ENCODE measurements at places on chromosomes 12 and 14.

DNA sequence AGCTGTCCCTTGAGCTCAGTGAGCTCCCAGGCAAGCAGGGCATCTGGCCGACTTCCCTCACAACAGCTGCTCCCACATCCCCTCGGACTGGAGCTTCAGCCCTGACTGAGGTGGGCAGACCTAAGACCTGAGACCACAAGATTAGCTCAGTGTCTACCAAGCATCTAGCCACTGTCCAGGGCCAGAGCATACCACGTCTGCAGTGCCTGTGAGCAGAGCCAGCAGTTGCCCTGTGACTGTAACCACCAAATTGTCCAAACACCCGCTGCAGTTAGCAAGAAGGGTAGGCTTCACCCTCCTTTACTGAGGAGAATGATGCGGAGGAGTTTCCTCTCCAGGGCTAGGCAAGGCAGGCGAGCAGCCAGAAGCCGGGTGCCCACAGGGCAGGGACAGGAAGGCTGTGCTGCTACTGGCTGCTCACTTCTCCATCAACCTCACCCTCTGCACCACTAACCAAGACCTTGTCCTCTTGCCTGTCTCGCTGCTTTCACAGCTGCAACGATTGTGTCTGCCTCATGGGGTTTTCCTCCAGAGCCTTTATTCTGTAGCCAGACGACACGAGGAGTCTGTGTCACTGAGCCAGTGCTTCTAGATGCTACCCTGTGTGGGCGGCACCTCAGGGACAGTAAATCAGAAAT, 53.9 kb downstream of the ANAPC7 start:
- DNase-seq = no peak

GRCh38 chr12:70002097-70002911, 177.3 kb downstream of the MYRFL start:
- peak; percentile 92 for DNase-seq

DNA sequence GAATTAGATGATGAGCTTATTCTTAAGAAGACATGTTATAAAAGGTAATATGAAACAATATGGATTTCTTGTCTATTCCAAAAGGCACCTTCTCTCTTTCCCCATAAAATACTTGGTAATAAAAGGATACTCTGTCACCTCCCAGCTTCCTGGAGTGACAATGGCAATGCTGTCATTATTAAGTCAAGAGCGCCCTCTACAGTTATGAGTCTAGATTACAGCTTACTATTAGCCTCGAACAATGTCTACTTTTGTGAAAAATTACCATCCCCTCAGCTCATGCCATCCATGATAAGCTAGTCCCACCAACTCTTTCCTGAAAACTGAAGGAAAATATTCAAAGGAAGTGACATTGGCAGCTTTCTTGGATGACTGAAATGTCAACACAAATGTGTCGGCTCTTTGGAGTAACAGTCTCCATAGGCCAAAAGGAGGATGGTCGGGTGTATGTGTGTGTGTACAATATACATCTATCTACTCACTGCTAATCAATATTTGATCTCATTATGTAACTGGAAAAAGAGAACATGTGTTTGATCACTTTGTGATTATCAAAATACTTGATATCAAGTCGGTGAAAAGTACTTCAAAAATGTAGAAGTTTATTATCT, 48.7 kb upstream of the CDKN3 start:
- DNase-seq = no peak

DNA sequence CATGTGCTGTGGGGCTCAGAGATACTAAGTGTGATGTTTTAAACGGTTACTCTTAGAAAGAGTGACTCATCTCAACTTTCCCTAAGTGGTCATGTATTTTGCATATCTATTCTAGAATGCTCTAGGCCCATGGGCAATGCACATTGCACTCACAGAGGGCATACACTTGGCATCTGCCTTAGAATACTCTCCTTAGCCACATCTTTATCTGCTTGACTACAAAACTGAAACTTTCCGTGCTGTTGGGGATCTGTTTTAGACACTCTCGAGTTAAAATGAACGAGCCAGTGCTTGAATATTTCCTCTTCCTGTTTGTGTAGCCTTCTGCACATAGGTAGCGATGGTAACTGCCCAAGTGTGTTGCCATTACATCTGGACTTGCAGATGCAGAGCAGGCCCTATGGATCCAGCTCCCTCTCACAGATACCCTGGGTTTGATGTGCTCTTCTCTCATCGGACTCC, 180.5 kb downstream of the CAND1 start:
- no peak for DNase-seq

GRCh38 chr14:40340708-40341107, 908.5 kb upstream of the FBXO33 start:
- no peak for DNase-seq

GRCh38 chr12:81125691-81126090, 47.8 kb downstream of the ACSS3 start:
- DNase-seq = no peak

DNA sequence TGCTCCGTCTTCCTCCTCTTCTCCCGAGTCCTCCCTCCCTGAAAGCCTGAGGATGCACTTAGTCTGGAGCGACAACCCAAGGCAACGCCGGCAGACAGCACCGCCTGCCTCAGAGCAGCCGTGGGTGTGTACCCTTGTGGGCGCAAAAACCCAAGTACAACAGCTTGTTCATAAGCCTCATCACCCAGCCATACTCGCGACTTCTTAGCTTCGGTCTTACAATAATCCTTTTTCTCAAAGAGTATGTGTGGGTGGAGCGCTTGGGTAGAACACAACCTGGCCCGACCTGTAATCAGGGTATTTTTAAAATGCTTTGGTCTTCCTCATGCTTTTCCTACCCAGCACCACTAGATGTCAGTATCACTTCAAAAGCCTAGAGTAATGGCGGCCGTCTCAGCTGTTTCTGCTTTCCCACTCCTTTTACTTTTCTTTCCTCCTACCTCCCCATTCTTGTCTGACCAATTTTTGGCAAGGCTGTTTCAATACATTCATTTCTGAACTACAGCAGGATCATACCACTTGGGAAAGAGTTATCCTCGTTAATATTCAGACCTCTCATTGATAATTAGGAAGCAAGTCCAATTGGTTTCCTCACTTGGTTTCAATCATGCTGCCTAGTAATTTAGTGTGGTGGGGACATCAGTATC, 198.9 kb downstream of the EPS8 start:
- peak; percentile 80 for DNase-seq

GRCh38 chr14:68327231-68327630, 465.6 kb downstream of the ZFP36L1 start:
- no peak for DNase-seq

DNA sequence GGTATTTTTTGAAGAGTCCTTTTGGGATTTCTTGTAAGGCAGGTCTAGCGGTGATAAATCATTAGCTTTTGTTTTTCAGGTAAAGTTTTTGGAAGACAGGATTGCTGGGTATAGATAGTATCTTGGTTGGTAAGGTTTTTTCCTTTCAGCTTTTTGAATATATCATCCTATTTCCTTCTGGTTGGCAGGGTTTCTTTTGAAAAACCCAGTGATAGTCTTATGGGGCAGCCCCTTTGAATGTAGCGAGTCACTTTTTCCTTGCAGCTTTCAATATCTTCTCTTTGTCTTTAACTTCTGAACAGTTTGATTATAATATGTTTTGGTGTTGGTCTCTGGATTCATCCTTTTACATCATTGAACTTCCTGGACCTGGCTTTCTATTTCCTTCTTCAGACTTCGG, 20.2 kb downstream of the TMX1 start:
- DNase-seq = no peak

DNA sequence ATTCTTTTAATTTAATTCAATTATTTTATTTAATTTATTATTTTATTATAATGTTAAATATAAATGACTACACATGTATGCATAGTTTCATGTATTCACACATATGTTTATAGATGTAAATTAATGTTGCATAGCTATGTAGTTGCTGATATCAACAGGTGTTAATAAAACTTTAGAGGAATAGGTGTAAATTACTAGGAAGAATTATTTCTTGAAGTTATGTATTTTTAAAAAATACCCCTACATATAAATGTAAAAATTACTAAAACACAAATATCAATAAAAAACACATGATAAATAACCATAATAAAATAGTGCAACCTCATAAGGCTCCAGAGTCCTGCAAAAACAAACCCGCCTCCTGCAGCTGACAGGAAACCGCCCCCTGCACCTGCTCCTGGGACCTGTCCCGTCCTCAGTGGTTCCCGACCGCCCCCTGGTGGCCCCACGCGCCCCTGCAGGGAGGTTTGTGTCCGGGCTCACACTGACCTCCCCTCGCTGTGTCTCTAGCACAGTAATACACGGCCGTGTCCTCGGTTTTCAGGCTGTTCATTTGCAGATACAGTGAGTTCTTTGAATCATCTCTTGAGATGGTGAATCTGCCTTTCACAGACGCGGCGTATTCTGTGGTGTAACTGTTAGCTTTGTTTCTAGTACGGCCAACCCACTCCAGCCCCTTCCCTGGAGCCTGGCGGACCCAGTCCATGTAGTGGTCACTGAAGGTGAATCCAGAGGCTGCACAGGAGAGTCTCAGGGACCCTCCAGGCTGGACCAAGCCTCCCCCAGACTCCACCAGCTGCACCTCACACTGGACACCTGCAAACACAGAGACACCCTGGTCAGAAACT, 1264.0 kb downstream of the TMEM121 start:
- DNase-seq = no peak

DNA sequence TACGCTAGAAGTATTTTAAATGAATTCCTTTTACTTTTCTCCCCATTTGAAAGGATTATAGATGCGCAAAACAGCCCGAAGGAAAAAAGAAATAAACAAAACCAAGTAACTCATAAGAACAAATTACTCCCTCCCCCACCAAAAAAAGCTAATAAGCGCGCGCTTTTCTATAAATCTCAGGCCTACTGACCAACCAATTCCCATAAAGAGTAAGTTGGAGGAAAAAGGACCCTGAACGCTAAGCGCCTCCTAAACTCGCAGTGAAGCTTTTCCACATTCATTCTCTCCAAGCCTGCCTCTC, 588 bp downstream of the MBIP start:
- no peak for DNase-seq

DNA sequence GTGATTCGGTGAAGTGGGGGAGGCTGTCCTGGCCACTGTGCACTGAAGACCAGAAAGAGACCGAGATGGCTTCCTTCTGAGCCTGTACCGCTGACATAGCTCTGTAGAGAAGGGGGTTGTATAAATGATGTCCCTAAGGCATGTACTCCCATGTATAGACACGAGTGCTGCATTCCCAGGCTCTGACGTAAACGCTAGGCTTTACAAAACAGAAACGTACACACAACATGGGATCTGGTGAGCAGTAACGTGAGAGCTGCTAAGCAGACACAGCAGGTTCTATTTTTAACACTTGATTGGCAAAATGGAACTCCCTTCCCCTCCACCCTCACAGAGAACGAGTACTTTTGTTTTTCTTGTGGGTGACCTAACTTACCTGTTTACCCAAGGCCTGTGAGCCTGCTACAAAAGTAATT, 35.9 kb downstream of the ACADS start:
- peak; percentile 86 for DNase-seq

DNA sequence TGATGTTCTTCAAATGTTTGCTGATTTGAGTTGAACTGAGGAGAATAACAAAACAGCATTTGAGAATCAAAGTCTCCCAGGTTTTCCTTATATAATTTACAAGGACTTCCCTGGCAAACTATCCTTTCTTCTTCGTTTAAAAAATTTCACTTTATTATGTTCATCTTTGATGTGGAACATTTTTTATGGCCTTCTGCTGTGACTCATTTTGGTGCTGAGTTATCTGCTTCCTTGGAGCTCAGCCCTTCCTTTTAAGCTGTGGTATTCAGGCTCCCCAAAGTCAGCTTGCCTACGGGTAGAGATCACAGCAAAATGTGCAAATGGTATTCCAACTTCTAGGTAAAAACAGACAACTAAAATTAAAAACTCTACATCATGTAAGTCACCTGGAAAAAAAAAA, 1.4 kb upstream of the ANO4 start:
- no peak for DNase-seq

GRCh38 chr12:9755567-9755966, 5.1 kb downstream of the CD69 start:
- no peak for DNase-seq

GRCh38 chr14:100731846-100732765, 5.4 kb downstream of the DLK1 start:
- DNase-seq = no peak

DNA sequence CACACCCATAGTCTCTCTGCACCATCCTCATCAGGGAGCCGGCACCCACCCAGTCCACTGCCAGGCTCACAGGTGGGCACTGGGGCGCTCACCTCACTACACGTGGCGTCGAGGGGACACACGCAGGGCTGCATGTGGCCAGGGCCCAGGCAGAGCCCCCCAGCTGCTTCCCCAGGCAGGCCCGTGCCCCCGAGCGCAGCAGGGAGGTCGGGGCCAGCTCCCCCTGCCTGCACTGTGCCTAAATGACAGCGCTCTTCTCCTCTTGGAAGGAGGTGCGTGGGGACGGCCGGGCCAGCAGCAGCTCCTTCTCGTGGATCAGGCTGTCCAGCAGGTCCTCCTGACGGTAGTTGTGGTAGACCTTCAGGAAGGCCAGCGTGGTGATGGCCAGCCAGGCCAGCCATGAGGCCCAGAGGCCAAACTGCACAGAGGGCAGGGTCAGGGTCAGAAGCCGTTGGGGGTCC, 11.3 kb downstream of the TMEM179 start:
- no peak for DNase-seq

DNA sequence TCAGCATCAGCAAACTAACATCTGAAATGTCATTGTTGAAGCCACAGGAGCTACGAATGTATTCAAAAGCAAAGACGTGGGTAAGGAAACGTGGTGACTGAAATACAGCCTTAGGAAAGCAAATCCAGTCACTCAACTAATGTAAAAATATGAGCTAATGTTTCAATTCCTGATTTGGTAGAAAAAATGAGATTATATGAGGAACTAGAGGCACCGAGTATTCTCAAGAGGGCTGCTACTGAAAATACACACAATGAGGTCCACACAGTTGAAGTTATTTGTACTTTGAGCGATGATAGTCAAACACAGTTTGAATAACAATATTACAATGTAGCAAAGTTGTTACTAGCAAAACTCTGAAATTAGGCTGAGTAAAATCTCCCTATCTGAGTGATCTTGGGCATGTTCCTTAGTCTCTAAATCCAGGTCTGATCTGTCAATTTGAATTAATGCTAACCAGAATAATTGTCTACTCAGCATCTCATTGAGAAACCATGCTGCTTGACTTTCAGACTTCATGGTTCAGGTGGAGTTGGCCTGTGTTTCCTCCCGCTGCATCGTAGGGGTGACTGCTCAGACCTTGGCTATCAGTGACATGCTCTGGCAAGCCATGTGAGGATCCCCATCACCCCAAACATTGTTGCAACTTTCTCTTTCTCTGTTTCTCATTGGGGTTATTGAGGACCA, 467.1 kb upstream of the SOX5 start:
- no peak for DNase-seq

DNA sequence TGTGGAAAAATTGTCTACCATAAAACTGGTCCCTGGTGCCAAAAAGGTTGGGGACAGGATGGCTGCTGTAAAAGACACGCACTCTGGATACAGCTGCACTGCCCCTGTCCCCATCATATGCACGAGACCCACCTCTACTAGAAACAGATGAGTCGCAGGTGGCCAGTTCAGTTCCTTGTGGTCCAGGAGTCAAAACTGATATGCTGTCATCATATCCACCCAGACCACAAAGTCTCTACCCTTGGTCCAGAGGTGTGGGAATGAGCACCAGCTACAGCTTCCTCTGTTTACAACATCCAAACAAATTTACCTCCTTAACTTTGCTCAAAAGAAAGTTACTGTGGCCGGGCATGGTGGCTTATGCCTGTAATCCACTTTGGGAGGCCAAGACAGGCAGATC, 43.8 kb upstream of the DACT1 start:
- no peak for DNase-seq
